ENCODE measurements at places on chromosomes 3 and 15.

DNA sequence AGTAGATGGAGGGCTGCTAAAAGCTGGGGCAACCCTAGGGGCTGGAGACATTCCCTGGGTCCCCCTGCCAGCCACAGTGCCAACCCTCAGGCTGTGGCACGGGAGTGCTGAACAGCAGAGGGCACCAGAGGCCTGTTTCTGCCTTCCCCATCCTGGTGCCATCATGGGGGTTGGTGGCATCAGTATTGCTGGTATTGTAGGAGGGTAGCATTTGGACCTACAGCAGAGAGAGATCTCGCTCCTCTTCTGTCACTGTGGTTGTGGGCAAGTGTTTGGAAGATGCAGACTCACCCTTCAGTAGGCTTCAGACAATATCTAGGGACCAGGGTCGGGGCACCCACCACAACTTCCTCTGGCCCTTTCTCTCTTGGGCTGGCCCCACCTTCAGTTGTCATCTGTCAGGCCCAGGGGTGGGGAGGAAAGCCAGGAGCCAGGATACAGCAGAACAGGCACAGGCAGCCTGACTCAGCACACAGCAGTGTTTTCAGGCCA lies 123.5 kb downstream of the RPLP1 start:
- DNase-seq: peak; percentile 50

DNA sequence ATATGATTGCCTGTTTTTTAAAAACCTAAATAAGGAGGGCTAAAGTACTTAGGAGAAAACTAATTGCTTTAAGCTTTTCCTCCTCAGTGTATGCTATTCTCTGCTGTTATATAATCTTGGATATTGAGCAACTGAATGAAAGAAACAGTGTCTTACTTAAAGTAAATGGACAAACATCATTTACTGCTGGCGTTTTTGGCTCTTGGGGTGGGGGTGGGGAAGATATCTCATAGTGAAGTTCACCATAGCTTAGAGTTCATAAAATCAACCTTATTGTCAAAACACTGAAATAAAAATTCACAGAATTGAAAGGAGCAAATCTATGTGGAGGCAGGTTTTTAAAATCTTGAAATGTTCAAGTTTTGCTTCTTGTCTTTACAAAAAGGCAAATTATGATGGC lies 256.4 kb upstream of the SOX2 start:
- DNase-seq: no peak

DNA sequence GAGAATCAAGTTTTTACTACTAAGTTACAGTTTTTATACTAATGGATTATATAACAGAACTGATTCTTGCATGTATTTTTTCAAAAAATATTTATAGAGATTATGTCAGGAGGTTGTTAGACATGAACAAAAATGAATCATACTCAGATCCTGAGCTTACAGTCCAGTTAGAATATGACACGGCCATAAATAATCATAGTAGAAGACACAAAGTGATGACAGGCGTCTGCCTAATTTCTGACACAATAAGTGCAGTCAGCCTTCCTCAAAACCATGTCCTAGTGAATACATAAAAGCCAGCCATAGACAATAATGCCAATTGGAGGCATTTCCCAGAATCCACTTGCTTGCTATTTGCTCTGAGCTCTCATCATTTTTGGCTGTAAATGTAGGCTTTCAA lies 81.7 kb upstream of the POU1F1 start:
- DNase-seq: no peak

DNA sequence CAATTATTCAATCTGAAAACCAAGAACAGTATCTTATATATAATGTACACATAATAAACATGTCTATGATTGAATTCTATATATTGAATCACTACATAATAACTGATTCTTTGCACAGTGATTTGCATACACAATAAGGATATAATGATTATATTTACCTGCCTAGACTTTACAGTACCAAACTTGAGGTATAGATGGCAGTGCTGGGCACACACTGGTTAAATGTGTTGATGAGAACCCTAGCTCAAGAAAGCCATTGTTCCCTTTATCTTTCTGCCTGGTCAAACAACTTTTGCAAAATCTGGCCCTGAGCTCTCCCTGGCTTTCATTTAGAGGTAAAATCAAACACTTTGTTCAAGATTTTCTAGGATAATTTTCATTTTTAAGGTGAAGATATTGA lies 697.7 kb downstream of the TUSC7 start:
- no peak for DNase-seq

- no peak for DNase-seq
Observed at GRCh38 chr15:59237119-59237855, 30.6 kb downstream of the LDHAL6B start.

- DNase-seq: no peak
Observed at GRCh38 chr3:45272828-45273470, 46.9 kb upstream of the TMEM158 start.

DNA sequence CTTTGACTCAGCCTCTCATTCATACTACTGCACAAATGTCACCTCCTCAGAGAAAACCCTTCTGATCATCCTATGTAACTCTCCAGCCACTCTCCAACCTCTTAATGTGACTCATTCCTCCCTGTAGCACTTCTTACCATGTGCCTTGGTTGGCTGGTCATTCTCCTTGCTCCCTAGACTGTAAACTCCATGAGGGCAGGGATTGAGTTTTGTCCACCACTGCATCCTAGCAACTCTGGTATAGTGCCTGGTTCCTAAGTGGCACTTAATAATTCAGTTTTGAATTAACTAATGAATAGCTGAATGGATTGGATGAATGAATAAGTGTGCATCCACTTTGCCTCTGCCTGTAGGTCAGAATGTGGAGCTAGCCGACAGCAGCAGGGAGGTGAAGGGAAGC lies 202.5 kb upstream of the HES1 start:
- no peak for DNase-seq

GRCh38 chr3:124565551-124565950 lies 164.7 kb upstream of the UMPS start:
- no peak for DNase-seq

- no peak for DNase-seq
Observed at GRCh38 chr15:45326741-45327140, 51.6 kb downstream of the GATM start.

DNA sequence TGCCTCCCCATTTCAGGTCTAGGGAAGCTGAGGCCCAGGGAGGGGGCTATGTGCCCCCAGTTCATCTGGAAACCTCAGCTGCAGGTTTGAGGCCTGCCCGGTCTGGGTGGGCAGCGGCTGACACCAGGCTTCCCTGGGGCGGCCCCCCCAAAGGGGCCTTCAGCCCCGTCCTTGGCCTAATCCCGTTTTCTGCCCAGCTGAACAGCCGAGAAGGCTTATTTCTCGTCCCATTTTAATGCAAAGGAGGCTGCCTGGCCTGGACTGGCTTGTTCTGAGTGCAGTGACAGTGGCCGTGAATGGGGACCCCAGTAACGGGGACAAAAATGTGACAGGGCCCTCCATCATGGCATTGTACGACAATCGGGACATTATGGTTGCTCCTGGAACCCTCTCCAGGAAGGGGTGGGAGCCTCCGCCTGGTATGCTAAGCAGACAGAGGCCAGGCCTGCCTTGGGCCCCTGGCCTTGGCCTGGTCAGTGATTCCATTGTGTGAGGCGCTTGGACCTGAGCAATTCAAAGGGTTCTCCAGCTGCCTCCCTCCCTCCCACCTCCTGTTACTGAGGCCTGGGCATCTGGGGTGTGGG lies 93.9 kb downstream of the WNT7A start:
- DNase-seq: no peak

GRCh38 chr3:50350527-50351322 lies at the start of the genes CYB561D2 and NPRL2:
TSS of gene CYB561D2 (plus strand) at chr3:50350862. CDS start at chr3:50351434, 572 bp downstream.
TSS of gene NPRL2 (minus strand) at chr3:50350775. CDS start at chr3:50350652, 123 bp downstream.
- DNase-seq: peak; percentile 95

- no peak for DNase-seq
Observed at GRCh38 chr15:85942632-85943031, 137.0 kb upstream of the AGBL1 start.

- DNase-seq: no peak
Observed at GRCh38 chr3:141273700-141274410, 42.2 kb downstream of the PXYLP1 start.

DNA sequence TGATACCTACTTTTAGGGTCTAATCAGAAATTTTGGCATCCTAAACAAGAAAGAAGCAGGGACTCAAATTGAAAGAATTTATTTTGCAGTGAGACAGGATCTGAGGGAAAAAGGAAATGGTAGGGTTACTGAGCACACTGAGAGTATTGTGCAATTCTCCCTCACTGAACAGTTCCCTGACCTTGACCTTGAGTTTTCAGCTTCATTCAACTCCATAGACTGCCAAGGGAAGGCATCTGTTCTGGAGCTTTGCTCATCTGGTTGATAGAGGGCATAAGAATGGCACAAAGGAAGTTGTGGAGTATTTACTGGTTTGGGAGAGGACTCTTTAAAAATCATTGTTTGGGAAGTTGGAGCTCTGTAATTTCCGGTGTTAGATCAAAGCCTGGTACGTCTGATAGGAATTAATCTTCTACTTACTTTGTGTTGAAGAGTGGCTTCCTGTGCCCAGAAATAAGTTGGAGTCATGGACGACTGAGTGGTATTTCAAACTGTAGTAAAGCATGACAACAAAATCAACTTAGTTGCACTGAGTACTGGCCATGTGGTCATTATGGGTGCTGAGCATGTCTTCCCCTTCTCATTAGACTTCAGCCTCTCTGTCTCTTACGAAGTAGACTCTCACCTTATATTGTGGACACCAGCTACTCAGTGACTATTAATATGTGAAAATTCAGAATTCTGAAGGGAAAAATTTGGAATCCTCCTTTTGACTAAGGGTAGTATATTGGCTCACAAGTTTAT lies 40.8 kb downstream of the CLDN1 start:
- DNase-seq: no peak
